ENCODE measurements at places on chromosomes 2 and 18.

DNA sequence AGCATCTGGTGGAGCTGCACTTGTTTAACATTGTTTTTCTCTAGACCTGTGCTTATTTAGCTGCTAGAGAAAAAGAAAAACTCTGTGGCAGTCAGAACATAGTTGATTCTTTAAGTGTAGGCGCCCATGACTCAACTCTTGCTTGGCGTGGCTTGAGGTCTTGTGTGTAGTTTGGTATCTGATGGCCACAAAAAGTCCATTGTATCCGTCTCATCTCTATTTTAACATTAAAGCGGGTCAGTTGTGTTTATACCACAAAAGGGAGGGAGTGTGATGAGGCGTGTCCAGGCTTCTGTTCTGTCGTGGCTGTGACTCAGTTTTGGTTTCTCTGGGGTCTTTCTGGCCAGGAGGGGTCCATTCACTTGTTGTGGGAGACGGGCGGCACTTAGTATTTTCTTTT lies 24.2 kb upstream of the UGT1A8 start:
- no peak for DNase-seq

DNA sequence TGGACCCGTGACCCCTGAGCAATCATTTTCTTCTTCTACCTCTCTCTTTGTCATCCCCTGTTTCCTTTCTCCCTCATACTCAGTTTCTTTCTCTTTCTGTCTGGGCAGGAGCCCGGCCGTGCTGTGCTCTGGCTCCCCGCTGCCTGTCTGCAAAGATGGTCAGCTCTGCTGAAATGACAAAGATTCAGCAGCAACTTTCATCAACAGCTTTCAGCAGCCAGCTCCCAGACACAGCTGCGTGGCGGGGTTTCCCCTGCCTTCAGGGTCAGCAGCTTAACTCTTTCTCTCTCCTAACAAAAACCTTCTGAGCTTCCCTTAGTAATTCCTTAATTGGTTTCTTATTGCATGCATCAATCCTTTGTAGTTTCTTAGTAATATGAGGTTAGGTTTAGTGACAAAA lies 1234.4 kb downstream of the CNTNAP5 start:
- no peak for DNase-seq

DNA sequence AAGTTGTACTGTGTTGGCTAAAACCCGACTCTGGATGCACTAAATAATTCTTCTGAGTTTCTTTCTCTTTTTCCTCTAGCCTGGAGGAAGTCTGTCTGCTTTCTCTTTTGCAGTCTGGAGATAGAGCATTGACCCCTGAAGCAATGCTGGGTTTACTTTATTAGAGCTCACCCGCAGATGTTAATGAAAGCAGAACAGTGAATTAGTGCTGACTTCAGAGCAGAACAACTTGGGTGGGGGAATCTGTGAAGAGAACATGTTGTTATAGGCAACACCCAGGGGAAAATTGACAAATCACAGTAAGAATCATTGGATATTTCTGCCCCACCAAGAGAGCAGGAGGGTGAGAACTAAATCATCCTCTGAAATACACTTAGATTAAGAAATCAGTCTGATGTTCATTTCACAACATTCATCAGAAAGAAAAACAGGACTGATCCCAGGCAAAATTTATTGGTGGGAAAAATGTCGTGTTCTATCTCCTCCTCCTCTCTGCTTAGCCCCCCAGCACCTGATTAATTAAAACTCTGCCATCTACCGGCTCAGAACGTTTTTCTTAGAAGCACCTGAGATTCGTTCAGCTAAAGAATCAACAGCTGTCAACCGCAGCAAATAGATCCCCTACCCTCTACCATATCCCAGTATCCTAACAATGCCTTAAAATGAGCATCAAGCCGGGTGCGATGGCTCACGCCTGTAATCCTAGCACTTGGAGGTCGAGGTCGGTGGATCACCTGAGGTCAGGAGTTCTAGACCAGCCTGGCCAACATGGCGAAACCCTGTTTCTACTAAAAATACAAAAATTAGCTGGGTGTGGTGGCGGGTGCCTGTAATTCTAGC lies 165.1 kb downstream of the FMNL2 start:
- no peak for DNase-seq

DNA sequence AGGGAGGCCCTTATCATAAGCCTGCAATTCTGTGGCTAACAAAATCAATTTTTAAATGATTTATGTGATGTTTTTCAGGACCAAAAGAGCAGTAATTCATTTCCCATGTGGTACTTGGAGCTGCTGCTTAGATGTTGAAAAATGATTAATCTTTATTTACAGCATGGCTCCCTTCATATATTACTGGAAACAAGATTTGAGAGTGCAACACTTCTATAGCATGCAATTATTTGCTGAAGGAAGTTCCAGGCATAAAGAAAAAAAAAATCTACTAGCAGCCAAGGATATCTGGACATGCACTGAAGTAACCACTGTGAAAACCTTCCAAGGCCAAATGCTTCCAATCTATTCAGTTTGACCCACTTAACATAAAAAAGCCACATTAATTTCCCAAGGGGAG lies 186.3 kb downstream of the SLC8A1 start:
- DNase-seq, result no peak

GRCh38 chr2:21194147-21194546 lies 70.4 kb downstream of the TDRD15 start:
- no peak for DNase-seq

Measured in A172 (cell line).